ENCODE measurements at places on chromosomes 7 and 10.

DNA sequence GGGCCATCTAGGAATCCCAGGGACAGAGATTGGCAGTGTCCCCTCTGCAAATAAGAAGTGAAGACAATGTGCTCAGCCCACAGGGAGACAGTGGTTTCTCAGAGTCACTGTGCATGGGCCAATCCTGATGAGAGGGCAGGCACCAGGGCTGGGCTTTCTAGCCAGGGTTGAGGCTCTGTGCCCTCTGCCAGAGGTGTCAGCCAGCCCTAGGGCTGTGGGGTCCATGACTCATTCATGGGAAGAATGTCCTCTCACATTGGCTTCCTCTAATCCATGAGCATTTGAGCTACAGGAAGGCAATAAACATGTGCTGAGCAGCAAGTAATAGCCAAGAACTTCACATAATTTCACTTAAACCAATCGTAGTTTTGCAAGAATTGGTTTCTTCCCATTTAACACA, 482.0 kb upstream of the MGMT start:
- DNase-seq, result no peak

DNA sequence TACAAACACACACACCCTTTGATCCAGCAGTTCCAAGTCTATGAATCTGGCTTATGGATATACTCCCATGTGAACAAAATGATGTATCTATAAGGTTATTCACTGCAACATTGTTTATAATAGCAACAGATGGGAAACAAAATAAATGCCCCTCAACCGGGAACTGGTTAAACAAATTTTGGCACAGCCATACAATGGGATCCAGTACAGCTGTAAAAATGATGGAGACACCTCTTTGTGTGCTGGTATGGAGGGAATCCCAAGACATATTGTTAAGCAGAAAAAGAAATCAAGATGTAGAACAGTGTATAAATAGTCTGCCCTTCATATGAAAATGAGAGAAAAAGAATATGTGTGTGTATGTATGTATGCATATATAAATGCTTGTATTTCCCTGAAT, 155.5 kb downstream of the SNX10 start:
- DNase-seq, result no peak

GRCh38 chr10:110408203-110408871, 89.4 kb upstream of the DUSP5 start:
- DNase-seq, result no peak

GRCh38 chr10:59997827-59998525, 91.6 kb upstream of the CCDC6 start:
- DNase-seq, result no peak

DNA sequence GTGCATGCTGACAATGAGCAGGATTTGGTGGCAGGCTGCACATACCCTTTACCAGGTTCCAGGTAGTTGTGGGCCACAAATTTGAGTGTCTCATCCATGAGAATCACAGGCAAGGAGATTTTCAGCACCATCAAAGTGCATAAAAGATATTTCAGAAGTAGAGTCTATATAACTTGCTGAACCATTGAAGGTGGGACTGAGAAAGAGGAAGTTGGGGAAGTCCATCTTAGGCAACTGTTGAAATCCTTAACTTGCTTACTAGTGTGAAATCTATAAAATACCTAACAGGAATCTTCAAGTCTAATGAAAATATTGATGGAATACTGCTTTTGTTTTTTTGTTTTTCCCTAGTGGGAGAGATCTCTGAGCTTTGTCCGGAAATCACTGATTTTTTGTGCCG, 325.1 kb upstream of the PLXDC2 start:
- DNase-seq, result no peak

GRCh38 chr7:34128762-34129161, 223.4 kb downstream of the BMPER start:
- no peak for DNase-seq

DNA sequence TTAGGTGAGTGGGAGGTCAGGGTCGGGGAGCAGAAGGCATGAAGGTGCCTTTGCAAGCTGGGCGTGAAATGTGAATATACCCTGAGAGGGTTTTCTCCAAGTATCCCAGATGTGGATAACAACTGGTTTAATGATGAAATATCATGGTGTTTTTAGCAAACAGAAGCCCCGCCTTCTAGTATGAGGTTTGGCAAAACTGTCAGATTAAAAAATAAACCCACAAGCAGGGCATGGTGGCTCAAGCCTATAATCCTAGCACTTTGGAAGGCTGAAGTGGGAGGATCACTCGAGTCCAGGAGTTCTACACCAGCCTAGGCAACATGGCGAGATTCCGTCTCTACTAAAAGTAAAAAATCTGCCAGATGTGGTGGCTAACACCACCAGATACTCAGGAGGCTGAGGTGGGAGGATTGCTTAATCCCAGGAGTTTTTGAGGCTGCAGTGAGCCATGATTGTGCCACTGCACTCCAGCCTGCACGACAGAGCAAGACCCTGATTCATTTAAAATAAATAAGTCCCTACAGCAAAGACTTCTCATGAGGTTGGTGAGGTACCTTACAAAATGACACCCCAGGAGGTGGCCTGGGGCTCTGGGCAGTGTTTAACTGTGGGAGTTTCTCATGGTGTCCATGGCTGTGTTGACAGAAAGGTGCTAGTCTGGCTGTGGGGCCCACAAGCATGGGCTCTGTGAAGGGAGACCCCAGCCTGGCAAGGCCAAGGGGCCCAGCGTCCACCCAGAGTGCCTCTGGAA, 6.7 kb upstream of the PWWP2B start:
- no peak for DNase-seq

GRCh38 chr7:114081606-114082425, 163.0 kb upstream of the PPP1R3A start:
- DNase-seq, result no peak

GRCh38 chr10:80436446-80437098, 17.5 kb upstream of the TSPAN14 start:
- no peak for DNase-seq

GRCh38 chr10:102083541-102083940, 18.4 kb downstream of the HPS6 start:
- no peak for DNase-seq

DNA sequence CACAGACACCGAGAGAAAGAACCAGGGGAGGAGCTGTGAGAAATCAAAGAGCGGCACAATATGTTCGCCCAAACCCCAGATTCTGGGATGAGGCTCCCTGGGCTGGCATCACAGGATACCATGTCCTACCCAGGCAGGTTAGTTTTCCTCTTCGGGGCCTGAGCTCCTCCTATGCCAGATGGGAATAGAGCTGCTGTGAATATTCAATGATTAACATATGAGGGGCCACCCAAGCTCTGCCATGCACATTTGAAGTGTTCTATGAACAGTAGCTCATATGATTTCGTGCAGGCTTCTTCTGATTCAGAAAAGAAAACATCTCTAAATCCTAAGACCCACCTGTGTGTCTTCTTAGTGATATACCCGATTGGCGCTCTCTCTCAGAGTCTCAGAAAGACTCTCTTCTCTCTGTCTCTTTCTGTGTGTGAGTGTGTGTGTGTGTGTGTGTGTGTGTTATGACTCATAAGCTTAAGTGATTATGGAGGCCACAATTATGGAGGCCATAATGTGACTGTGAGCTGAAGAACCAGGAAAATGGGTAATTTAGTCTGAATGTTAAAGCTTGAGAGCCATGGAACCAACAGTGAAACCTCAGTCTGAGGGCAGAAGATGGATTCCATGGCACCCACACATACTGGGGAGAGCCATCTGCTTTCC, 220.5 kb downstream of the KLF6 start:
- no peak for DNase-seq

- DNase-seq, result no peak
Measured at GRCh38 chr10:77251297-77252013, 386.2 kb downstream of the KCNMA1 start.

DNA sequence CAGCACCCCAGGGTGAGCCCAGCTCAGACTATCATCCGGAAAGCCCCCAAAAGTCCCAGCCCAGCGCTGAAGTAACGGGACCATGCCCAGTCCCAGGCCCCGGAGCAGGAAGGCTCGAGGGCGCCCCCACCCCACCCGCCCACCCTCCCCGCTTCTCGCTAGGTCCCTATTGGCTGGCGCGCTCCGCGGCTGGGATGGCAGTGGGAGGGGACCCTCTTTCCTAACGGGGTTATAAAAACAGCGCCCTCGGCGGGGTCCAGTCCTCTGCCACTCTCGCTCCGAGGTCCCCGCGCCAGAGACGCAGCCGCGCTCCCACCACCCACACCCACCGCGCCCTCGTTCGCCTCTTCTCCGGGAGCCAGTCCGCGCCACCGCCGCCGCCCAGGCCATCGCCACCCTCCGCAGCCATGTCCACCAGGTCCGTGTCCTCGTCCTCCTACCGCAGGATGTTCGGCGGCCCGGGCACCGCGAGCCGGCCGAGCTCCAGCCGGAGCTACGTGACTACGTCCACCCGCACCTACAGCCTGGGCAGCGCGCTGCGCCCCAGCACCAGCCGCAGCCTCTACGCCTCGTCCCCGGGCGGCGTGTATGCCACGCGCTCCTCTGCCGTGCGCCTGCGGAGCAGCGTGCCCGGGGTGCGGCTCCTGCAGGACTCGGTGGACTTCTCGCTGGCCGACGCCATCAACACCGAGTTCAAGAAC, 1.1 kb downstream of the VIM start:
- DNase-seq, result peak; percentile 77

GRCh38 chr7:82805527-82805960, 357.1 kb downstream of the PCLO start:
- no peak for DNase-seq

DNA sequence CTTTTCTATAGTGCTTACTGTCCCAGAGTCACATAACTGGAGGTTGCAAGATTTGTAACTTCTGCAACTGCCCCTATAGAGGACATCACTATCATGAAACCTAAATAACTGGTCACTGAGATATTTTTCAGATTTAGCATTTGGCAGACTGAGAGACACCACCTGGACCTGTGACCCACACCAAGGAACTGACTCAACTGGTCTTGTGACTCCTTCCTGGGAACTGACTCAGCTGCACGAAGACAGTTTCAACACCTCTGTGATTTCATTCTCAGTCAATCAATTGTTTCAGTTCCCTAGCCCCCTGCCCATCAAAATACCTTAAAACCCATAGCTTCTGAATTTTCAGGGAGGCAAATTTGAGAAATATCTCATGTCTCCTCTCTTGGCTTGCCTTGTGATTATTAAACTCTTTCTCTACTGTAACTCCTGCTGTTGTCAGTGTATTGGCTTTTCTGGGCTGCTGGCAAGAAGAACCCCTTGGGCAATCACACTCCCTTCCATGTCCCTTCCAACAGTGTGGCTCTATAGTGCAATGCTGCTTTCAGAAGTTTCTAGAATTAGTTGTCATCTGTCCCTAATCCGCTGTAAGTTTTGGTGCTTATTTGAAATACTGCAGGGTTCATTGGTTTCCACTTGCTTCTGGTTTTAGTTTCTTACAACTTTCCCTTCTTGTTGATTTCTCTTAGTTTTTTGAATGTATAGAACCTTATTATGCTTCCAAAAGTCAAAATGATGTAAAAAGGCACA, 127.8 kb upstream of the ADCY1 start:
- no peak for DNase-seq

- DNase-seq, result no peak
Measured at GRCh38 chr10:119250641-119251314, 43.4 kb downstream of the GRK5 start.

DNA sequence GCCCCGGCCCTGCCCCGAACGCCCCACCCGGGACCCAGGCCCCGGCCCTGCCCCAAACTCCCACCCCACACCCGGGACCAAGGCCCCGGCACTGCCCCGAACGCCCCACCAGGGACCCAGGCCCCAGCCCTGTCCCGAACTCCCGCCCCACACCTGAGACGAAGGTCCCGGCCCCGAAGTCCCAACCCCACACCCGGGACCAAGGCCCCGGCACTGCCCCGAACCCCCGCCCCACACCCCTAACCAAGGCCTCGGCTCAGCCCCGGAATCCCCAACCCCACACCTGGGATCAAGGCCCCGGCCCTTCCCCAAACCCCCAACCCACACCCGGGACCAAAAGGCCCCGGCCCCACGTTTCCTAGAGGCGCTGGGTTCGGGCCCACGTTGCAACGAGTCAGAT, 1.1 kb upstream of the LARP4B start:
- DNase-seq, result no peak

GRCh38 chr10:79071396-79071923, 2.7 kb downstream of the ZMIZ1 start:
- no peak for DNase-seq

- DNase-seq, result no peak
Measured at GRCh38 chr7:129615018-129615417, 3.5 kb downstream of the NRF1 start.

GRCh38 chr10:5583525-5584175, 58.9 kb downstream of the CALML3 start:
- DNase-seq, result no peak

GRCh38 chr10:71729161-71729636, 9.6 kb upstream of the C10orf105 start:
- DNase-seq, result no peak

DNA sequence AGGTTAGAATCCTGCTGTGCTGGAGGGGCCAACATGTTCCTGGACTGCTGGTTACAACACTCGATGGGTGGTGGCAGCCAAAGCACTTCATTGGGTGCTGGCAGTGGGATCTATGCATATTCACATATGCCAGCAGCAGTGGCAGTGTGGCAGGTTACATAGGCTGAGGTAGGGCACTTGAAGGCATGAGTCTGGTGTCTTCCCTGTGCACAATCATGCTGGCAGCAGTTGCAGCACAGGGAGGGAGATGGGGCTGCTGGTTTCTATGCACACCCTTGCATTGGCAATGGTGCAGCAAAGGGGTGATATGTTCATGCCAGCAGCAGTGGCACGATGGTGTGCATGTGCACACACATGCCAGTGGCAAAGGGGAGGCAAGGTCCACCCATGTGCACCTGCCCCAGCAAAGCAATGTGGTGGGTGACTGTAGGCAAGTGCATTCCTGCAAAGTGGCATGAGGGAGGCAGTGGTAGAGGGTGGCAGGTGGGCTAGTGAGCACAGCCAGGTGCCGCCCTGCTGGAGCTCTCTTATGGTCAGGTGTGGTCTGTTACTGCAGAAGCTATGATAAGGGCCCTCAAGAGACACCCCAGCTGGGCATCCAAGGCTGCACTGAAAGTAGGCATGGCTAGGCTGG, 356.2 kb upstream of the STEAP1 start:
- no peak for DNase-seq

DNA sequence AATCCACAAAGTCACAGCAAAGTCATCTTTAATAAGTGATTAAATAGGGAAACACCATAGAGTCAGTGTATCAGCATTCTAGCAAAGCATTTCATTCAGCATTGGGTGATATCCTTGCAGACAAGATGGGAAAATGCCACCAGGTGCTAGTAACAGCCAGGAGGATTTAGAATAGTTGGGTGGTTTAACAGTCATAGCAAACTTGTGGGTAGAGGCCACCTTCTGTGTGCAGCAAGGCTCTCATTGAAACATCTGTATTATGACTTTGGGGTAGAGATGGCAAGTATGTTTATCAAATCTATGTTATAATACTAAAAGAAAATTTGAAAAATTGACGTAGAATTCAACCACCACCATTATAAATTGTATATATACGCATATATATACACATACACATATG, 26.4 kb upstream of the ADO start:
- DNase-seq, result no peak

Data from central memory CD4-positive, alpha-beta T cell (primary cell).